Suppressor macrophage treated with lipopolysaccharide for 1 hour (primary cell): ENCODE measurements at places on chromosomes 5 and 9.

DNA sequence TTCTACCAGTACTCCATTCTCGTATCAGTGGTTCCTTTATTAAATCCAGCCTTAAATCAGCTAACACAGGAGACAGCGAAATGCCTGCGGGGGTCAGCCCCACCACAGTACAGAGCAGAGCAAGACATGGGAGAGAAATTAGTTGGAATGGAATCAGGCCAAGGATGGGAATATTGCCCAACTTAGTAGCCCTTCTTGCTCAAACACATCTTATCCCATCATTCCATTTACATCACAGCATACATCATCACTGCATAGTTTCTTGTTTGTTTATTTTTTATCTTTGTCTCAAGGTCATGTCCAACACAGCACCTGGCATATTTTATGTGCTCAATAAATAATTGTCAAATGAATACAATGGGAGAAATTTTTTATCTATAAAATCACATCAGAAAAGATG is 34.3 kb upstream of the DAB2 start:
- DNase-seq, result no peak

DNA sequence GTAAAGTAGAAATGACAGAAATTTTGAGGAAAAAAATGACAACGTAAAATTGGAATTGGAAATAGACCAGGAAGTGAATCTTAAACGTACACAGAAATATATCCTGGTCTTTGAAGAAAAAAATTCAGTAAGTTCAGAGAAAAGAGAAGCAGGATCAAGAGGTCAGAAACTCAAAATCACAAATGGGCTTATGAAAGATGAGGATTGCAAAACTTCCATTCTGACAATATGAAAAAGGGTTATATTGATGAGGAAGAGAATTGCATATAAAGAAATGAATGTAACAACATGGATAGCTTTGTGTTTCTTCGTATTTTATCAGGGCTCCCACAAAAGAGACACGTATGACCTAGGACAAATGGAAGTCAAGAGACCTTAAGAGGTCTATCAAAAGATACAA is 58.1 kb downstream of the OXCT1 start:
- DNase-seq, result no peak

GRCh38 chr9:83166372-83166771 is 103.4 kb upstream of the RASEF start:
- no peak for DNase-seq

DNA sequence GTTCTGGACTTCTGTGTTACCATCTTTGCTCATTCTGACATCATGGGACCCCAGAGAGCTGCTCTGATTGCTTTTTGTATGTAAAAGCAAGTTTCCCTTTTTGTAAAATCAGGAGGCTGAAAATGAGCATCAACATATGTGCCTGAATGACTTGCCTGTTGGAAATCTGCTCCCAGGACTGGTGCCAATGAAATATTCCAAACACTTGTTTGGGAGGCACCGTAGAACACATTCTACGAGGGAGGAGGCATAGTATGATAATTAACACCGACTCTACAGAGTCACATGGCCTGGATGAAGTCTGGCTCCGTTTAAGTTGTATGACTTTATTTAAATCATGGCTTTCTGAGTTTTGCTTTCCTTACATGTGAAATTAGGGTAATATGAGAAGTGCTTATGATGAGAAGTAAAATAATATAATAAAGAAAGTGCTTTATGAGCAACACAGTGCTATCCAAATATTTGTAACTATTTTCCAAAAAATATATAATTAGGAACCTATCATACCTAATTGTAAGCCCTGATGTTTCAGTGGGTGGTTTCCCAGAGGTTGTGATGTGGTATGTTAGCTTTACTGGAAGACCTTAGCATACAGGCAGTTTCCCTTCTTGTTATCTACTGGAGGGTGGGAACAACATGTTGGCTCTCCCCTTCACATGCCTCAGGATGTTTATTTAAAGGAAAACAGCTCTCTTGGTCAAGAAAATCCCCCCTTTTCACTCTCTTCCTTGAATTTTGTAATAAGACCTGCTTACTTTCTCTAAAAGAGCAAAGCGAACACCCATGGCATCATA is 238.1 kb downstream of the FBXL7 start:
- no peak for DNase-seq

DNA sequence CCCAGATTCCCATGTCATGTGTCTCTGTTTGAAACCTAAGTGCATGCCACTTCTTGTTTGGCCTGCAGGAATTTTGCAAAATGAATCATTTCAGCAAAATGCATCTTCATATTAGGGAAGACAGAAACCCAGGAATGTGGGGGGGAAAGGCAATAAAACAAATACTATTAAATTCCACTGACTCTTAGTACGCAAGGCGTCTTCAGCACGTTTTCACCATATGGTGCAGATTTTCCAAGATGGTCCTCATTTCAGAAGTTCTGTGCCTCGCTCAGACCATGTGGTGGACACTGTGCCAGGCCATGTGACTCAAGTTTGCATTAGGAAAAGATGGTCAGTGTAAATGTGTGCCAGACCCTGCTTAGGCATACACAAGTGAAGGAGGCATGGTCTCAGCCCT is 184.0 kb downstream of the ACTL7B start:
- DNase-seq, result no peak

- peak; percentile 83 for DNase-seq
These were observed 131.2 kb upstream of the IQGAP2 start for GRCh38 chr5:76271836-76272235.
